Activated T-cell treated with anti-CD3 and anti-CD28 coated beads for 4 hours (primary cell): ENCODE measurements at places on chromosomes 7 and 10.

DNA sequence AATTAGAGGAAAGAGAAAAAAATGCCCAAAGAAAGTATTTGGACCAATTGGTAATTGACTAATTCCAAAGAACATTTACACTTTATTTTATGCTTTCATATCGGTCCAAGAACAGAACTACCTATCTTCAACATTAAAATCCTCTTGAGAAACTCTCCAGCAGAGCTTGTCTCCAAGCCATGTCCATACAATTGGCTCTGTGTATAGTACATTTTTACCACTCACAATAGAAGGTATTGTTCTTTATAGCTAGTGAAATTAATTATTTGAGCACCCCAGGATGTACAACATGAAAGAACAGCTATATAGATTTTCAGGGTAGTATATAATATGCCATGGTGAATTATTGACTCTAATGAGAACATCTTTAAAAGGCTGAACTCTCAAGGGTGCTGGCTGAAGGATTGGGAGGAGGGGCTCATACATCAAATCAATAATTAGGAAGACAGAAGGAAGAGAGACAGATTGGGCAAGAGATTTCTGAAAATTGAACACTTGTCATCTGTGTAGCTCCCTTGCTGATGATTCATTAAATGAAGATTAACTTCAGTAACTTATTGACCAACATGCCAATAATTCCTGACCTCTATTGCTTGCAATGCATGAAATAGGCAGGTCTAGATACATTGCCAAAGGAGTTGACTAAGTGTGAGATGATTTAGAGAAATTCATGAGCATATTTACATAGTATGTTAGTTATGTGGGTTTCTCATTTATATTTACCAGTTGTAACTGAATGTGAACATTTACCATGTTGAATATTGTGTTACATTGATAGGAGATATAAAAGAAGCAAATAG, 249.7 kb downstream of the MTERF1 start:
- DNase-seq = no peak

DNA sequence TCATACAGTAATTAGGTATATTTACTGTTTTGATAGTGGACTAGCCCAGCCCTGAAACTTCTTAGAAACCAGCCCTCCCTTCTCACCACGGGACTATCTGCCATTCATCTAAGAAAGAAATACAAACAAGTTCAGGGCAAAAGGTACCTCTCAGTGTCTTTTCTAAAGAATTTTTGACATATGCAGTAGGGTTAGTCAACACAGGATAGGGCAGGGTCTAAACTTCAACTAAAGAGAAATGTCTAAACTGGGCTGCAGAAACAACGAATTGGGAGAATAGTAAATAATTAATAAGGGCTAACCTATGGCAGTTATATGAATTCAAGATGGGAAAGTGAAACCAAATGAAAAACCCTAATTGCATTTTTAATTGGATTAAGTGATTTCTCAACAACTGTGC, 496.6 kb downstream of the INHBA start:
- DNase-seq = no peak

GRCh38 chr10:23914641-23915040, 294.3 kb upstream of the KIAA1217 start:
- no peak for DNase-seq

- DNase-seq = no peak
Observed at GRCh38 chr7:39459636-39460035, 106.6 kb upstream of the YAE1 start.

GRCh38 chr10:121865554-121865953, 62.3 kb downstream of the ATE1 start:
- DNase-seq = no peak
